ENCODE measurements at places on chromosomes 7 and 10.

DNA sequence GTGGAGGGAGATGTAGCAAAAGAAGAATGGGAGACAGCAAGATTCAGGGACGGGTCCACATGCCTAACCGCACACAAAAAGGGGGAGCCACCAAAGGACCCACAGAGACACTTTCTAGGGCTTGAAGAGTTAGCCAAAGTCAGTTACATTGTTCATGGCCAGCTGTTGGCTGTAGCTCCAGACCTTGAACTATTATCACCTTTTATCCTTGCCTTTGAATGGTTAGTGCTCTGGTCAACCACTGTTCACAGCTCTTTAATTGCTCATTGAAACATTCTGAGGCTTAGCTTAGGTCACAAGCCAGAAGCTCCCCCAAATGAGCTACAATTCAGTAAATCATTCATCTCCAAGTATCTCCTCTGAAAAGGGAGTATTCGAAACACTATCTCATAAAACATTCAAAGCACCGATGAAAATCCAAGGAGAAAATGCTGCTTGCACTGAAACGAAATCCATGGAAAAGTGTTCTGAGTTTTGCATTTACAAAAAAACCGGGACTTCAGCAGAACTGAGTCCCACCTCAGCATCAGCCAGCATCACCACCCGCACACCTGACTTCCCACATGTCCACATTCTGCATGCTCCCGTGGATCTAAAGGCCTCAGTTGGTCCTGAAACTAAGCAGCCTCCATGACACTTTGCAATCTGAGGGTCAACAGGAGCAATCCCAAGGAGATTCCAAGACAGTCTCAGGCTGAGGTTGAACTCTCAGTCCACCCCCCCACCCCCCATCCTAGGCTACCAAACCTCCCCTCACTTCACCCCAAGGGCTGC, 4.0 kb downstream of the SORBS1 start:
- DNase-seq: no peak

DNA sequence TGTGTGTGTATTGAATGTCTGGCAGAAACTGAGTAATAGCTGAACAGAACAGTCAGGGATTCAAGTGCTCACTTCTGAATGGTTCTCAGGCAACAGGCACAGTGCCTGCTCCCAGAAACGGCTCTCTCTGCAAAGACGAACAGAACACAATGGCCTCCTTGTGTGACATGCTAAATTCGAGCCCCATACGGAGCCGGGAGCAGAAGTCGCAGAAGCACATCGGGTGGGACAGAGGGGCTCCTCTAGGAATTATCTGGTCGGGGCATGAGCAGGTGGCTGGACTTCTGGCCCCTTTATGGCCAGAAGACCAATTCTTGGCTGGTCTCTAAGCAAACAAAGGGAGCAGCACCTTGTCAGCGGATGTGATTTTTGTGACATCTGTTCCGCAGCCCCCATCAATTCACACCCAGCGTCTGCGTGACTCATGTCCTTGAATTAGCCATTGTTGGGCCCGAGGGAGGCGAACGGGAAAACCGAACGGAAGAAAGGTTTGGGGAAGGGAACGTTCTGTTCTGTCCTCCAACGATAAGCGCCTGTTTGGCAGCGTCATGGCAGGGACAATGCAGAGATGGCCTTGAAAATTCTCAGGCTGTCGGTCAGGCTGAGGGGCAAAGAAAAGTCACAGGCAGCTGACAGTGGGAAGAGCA, 47.3 kb upstream of the NPTX2 start:
- peak; percentile 25 for DNase-seq

- peak; percentile 71 for DNase-seq
Observed at GRCh38 chr7:19094598-19095352, 22.7 kb downstream of the TWIST1 start.

DNA sequence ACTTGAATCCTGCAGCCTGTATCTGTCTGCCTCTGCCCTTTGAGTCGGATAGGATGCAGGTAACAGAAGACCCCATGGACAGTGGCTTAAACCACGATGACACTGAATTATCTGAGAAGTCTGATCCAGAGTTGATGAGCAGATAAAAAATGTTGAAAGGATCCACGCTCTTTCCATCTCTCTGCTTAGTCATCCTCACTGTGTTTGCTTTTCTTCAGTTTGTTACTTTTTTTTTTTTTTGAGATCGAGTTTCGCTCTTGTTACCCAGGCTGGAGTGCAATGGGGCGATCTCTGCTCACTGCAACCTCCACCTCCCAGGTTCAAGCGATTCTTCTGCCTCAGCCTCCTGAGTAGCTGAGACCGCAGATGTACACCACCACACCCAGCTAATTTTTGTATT, 36.9 kb upstream of the GOLGA7B start:
- no peak for DNase-seq

- DNase-seq: no peak
Observed at GRCh38 chr10:99700649-99701048, 31.3 kb downstream of the COX15 start.

GRCh38 chr10:77784856-77785255, 141.7 kb downstream of the DLG5 start:
- peak; percentile 36 for DNase-seq

- DNase-seq: peak; percentile 79
Observed at GRCh38 chr10:24360282-24361127, 151.6 kb downstream of the KIAA1217 start.

DNA sequence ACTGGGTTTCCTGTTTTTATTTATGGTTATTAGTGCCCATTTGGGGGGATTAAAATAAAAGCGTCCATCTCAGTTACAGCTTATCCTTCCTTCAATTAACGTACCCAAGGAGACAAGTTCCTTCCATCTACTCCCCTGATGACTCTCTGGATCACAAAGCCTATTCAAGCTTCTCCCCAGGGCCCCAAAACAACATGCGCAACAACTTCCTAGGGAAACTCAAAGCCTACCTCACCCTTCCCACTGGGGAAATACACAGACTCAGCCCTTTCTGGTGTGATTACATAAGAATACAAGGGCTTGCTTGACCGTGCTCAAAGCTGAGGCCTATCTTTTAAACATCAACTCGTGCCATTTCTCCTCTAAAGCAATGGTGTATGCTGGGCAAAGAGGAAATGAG, 112.4 kb downstream of the CDK6 start:
- DNase-seq: no peak
